ENCODE measurements at places on chromosomes 5 and 9. TPM values are rescaled to one million over a fixed set of nuclear protein-coding genes. Genes with fewer than 3 reads are reported as not detected.
A peak's percentile ranks its signal among the peaks of the same experiment; 100 is the strongest.

Gene TICAM2
- 8.8 TPM for total RNA-seq

DNA sequence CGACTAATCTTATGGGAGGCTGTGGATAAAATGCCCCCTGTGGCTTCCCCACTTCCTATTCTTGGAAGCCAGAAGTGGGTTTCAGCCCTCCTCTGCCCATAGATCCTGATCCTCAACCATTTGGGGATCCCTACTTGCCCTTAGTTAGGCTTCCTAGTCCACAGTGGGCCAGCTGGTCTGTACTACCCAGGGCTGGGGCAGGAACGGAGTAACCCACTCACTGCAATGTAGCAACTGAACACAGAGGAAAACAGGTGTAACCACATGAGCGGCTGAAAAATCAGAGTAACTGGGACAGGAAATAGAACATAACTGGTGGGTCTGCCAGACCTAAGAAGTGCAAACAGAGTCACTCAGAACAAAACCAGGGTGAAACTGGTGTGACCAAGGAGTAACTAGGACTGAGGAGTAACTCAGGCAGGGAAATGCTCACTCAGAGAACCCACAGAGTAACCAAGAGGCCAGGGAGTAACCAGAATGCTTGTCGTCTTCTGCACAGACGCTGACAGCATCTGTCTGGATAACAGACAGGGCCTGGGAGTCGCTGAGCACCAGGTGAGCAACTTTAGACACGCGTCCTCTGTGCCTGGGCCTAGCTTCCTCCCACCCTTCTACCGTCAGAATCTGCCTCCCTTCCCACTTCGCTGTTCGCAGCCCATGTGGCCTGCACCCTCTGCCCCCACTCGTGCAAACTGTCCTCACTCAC lies 1.0 kb downstream of the AQP3 start:
- DNase-seq = peak; percentile 20
- H3K27ac ChIP-seq = no peak overlapping the region
- H3K36me3 ChIP-seq = no peaks in the 10 kb centered on the region
- H3K4me1 ChIP-seq = peaks cover 4% of the 10 kb centered on the region
- H3K27me3 ChIP-seq = peaks cover 2% of the 10 kb centered on the region

DNA sequence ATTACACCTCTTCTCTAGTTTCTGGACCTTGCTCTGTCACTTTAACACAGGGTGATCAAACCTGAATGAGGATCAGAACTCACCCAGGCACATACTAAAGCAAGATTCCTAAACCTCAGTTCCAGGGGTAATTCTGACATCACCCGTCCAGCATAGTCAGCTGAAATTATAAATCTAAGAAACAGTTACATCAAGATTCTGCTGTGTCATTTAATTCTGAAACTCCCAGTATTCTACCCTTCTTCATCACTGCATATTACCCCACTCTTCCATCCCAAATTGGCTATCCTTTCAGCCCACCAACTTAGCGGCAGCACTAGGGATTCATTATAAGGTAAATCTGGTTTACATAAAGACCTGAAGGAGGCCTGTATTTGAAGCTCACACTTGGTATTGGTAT lies 64.0 kb downstream of the STX17 start:
- no peaks in the 10 kb centered on the region for H3K36me3 ChIP-seq
- H3K4me1 ChIP-seq = no peaks in the 10 kb centered on the region
- no peak overlapping the region for H3K4me3 ChIP-seq
- H3K27me3 ChIP-seq = no peaks in the 10 kb centered on the region

GRCh38 chr9:126536131-126536530 lies 77.6 kb upstream of the LMX1B start:
- H3K4me3 ChIP-seq = no peak overlapping the region
- peaks cover 2% of the 10 kb centered on the region for H3K4me1 ChIP-seq
- no peak for DNase-seq
- peaks cover 12% of the 10 kb centered on the region for H3K27me3 ChIP-seq

GRCh38 chr5:39580702-39581453 lies 156.1 kb upstream of the DAB2 start:
- no peak overlapping the region for H3K27ac ChIP-seq
- H3K4me1 ChIP-seq = no peaks in the 10 kb centered on the region
- DNase-seq = peak; percentile 45
- H3K36me3 ChIP-seq = no peaks in the 10 kb centered on the region
- no peaks in the 10 kb centered on the region for H3K27me3 ChIP-seq

GRCh38 chr5:150166037-150166649 lies 435 bp upstream of the CDX1 start:
- H3K36me3 ChIP-seq = no peaks in the 10 kb centered on the region
- no peak overlapping the region for H3K4me3 ChIP-seq
- peaks cover 15% of the 10 kb centered on the region for H3K27me3 ChIP-seq
- DNase-seq = no peak
- peaks cover 16% of the 10 kb centered on the region for H3K4me1 ChIP-seq

- no peak overlapping the region for H3K27ac ChIP-seq
- H3K4me1 ChIP-seq = peaks cover 3% of the 10 kb centered on the region
- no peaks in the 10 kb centered on the region for H3K36me3 ChIP-seq
- H3K4me3 ChIP-seq = no peak overlapping the region
Measured at GRCh38 chr5:153476767-153477166, 13.7 kb upstream of the GRIA1 start.

DNA sequence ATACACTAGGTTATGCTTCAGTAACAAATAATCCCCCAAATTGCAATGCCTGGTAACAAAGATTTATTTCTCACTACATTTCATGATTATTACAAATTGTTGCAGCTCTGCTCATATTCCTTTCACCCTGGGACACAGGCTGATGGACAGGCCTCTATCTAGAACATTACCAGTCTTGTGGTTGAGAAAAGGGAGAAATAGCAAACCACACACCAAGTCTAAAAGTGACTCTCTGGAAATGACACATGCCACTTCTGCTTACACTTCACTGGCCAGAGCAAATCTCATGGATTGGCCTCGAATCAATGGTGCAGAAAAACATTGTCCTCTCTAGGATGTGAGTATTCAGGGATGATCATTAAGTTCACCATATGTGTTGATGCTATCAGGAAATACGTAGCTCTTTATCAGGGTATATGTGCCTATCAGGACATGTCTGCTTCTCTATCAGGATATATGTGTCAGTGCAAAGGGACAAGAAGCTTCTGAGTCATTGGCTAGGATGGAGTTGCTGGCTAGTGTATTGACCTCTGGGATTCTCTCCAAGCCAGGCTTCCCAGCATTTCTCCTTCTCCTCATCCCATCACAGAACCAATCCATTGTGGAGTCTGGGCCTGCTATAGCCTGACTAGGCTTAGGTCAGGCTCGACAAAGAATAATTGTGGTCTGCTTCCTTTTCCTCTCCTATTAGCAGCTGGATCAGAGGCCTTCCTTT lies 91.1 kb upstream of the CEP78 start:
- no peak overlapping the region for H3K4me3 ChIP-seq
- H3K36me3 ChIP-seq = no peaks in the 10 kb centered on the region
- no peak overlapping the region for H3K27ac ChIP-seq
- H3K4me1 ChIP-seq = no peaks in the 10 kb centered on the region
- H3K27me3 ChIP-seq = no peaks in the 10 kb centered on the region
- peak; percentile 56 for DNase-seq

GRCh38 chr5:135004376-135004775 lies 29.7 kb downstream of the PITX1 start:
- H3K4me3 ChIP-seq = no peak overlapping the region
- H3K27me3 ChIP-seq = no peaks in the 10 kb centered on the region

All from fibroblast of lung (primary cell).